ENCODE measurements at places on chromosomes 13 and 19. TPM values are rescaled to one million over a fixed set of nuclear protein-coding genes. Genes with fewer than 3 reads are reported as not detected.

CD79A gene
- polyA plus RNA-seq: 0.37 TPM

LINGO3 gene
- not detected for polyA plus RNA-seq

CRYL1 gene
- polyA plus RNA-seq: 25.6 TPM

COX7A1 gene
- polyA plus RNA-seq: 569 TPM

LILRA1 gene
- not detected for polyA plus RNA-seq

ARHGEF1 gene
- 41.0 TPM for polyA plus RNA-seq

- no peak for DNase-seq
These were observed 18.3 kb upstream of the IRS2 start for GRCh38 chr13:109804654-109805053.

GRCh38 chr13:93789058-93789457 is 562.5 kb downstream of the GPC6 start:
- DNase-seq: no peak
